ENCODE measurements at places on chromosomes 16 and 17.

DNA sequence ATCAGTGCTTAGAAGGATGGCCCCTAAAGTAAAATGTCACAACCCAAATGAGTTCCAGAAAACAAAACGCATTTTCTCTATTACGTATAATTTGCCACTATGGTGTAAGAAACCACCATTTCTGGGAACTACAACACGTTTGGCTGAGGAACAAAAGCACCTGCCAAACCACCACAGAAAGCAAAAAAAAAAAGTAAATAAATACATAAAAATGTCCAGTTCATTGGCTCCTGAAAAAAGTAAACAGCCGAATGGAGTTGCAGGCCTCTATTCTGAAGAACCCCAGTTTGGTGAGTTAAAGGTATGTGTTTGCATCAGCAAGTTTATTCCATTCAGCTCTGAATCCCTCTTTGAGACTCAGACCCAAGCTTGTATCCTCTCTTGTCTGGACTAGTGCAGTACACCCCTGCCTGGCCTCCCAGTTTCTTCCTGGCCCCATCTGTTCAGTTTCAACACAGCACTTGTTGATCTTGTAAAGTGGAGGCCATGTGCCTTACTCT is 36.9 kb downstream of the ERN1 start:
- no peak for DNase-seq

GRCh38 chr16:49021136-49021535 is 260.5 kb downstream of the CBLN1 start:
- no peak for DNase-seq

GRCh38 chr16:12494661-12495060 is 309.0 kb downstream of the CPPED1 start:
- DNase-seq: no peak

- no peak for DNase-seq
Observed at GRCh38 chr17:38725066-38725465, 5.1 kb upstream of the CISD3 start.

- DNase-seq: peak; percentile 73
Observed at GRCh38 chr17:76997981-76998531, 129.9 kb downstream of the MGAT5B start.

DNA sequence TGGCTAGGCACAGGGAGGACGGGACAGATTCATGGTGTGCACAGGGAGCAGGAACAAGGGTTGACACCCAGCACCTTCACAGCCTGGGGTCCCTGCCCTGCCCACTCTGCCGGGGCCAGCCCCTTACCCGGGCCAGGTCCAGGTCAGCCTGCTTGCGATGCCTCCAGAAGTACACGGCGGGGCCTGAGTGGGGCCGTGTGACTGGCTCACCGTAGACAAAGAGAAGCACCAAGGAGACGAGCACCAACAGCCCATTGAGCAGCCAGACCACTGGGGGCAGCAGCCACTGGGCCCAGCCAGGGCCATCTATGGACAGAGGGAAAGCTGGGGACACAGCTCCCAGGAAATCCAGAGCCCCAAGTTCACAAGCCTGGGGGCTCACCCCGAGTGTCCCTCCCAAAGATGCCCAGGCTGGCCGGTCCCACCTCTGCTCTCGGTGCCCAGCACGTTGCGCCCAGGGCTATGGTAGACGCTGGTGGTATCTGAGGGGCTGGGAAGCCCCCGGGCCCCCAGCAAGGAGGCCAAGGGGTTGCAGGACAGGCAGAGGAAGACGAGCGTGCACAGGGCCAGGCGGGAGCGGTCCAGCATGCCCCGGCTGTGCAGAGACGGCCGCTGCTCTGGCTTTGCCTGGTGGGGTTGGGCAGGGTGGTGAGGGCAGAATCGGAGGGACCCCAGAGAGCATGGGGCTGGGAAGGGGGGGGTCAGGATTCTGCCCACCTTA is 19.8 kb downstream of the SREBF1 start:
- DNase-seq: no peak

GRCh38 chr16:61957075-61957855 is 79.0 kb downstream of the CDH8 start:
- DNase-seq: no peak

GRCh38 chr17:79036596-79036995 is 12.6 kb downstream of the C1QTNF1 start:
- no peak for DNase-seq

DNA sequence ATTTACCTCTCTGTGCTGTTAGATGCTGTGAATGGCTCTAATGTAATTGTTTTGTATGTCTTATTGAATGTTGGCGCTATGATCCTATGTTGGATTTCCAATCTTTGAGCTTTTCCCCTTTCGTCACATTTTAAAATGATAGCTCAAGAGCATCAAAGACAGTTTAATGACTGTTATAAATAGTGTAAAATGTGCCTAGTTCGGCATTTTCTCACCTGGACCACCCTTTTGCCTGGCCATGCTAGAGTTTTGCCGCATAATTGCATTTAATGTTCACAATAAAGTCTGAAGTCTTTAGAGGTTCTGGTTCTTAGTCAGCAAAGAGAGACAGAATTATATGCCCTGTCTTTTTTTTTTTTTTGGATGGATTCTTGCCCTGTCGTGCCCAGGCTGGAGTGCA is 155.2 kb downstream of the SNX29 start:
- DNase-seq: no peak

DNA sequence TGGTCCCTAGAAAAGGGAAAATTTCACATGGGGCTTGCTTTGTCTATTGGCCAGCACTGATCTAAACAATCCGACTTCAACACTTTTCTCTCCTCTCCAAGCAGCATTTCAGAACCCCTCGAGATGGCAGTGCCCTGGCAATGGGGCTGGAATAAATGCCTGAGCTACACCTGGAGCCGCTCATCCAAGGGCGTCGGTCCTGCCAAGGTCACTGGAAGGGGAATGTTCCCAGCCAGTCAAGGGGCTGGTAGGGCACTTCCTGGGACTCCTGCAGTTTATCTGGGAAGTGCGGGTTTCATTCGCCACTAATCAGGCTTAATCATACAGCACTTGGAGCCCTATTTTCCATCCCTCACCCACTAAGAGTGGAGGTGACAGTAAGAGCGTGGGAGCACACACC is 17.1 kb downstream of the MEAK7 start:
- DNase-seq: no peak

DNA sequence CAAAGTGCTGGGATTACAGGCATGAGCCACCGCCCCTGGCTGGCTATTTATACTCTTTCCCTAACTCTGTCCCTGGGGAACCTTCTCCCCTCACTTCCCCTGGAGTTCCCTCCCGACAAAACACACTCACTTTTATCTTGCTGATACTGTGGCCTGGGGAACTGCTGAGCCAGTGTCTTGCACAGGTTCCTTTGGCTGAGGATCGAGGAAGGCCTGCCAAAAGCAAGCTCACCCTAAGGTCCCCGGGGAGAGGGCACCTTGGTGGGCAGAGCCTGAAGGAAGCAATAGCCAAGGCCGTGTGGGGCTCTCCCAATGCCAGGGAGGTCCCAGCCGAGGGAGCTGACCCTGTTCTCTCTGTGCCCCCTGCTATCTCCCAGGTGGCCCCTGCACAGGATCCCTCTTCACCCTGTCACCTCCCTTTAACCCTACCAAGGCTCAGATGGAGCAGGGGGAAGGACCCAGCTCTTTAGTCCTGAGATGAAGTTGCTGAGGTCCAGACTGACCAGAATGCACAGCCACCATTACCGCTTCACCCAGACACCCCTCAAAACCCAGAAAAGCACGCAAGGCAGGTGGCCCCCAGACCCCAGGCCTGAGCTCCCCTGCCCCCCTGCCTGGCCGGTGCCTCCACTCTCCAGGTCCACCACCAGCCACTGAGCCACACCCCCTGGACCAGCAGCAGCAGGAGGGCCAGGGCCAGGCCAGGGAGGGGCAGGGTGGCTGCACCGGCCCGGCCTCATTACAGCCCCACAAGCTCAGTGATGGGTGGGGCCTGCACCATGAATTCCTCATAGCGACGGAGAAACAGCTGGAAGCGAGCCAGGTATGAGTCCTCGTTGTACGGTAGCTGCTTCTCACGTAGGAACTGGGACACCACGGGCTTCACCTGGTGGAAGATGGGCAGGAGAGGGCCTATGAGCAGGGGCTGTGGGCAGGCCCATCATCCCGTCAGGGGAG is 5.1 kb upstream of the FDXR start:
- no peak for DNase-seq

DNA sequence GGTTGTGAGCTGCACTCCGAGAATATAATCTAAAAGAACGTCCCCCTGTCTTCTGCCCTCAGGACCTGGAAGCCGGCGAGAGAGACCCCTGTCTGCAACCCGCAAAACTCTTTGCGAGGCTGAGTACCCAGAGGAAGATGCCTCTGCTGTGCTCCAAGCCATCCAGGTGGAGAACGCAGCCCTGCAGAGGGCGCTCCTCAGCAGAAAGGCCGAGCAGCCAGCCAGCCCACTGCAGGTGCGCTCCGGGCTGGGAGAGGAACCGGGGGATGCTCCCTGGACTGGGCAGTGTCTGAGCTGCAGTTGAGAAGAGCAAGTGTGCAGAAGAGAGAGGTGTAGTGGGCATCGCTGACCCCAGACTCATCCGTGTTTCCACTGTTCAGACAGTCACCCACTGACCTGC is 148.3 kb downstream of the KATNIP start:
- no peak for DNase-seq

DNA sequence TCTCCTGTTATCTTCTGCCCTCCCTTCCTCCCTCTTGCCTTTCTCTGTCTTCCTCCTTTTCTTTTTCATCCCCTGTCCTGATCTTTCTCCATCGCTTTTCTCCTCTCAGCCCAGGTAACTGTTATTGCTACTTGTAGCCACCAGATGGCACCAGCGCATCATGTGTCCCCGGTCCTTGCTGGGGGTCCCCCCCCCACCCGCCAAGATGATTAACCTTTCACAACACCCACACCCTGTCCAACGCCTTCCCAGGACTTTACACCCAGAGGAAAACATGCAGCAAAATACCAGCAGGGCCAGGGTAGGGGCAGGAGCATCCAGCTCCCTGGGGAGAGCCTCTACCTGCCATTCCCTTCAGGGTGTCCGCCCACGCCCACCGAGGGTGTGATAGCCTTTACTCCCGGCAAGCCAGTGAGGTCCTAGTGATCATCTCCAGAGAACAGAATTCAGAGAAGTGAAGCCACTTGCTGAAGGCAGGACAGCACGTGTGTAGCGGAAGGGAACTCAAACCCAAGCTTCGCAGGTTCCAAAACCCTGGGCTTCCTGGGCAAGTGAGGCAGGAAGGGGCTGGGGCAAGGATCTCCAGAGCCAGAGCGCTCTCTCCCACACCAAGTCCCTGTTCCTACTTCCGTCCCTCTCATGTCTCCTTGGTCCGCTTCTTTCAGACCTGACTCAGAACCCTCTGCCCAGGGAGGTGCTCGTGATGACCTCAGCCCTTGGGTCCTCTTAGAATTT is 13.4 kb upstream of the TAC4 start:
- DNase-seq: peak; percentile 75

DNA sequence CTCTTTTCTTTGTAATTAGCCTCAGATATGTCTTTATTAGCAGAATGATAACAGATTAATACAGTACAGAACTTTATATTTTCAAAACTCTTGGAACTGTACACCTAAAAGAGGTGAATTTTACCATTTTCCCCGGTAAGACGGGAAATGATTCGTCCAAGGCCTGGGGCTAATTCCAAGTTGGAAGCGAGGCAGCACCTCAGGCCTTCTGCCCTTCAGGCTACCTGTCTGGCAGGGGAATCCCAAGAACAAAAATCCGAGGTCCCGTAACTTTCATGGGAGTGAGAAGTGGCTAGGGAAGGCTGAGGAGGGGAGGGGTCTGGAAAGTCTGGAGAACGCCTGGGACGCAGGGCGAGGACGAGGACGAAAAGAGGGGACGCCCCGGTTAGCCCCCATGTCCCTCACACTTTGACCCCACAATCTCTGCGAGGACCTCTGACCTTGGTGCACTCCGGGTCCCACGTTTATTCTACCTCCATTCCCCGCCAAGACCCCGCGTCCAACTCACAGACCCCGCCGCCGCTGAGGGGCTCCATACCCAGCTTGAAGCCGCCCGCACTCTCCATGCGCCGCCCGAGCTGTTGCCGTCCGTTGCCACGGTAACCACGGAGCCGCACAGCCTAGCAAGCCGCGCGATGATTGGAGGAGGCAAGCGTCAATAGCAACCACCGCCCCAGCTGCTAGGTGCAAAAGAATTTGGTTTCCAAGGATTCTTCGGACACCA is at the start of gene HYDIN:
Gene HYDIN, minus strand, starts transcription at position 601 of the 724 bp plus-strand sequence. CDS start 43,827 bp downstream, outside the sequence.
- no peak for DNase-seq

- no peak for DNase-seq
Observed at GRCh38 chr16:1945559-1946391, 2.8 kb upstream of the MSRB1 start.

DNA sequence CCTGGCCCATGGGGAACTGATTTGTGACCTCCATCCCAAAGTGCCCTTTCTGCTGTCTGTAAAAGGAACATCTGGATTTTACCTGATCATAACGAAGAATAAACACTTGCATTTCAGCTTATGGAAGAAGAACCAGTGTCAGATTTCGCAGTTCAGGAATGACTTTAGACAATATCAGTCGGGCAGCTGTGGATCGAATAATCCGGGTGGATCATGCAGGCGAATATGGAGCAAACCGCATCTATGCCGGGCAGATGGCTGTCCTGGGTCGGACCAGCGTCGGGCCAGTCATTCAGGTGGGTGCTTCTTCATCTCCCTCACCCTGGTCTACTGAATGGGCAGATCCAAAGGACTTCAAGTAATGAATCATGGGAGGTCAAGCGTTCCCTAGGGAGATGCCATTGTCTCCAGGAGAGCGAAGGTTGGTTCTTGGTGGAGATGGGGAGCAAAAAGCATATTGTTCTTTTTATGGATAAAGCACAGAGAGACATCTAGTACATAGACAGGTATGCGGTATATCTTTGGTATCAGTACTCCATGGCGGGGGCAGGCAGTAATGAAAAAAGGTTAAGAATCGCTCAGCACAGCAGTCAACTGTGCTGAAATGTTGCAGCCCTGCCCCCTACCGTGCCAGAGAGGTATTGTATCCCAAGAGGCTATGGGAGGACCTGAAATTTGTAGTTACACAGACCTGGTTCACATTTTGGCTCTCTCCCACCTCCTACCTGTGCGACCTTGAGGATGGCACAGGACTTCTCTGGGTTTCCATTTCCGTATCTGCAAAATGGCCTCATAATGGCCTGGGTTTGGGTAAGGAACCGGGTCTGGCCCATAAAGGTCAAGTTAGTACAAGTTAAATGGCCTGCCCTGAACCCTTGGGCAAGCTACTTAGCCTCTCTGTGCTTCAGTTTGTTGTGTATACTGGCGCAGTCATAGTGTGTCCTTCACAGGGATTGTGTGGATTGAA is 4.7 kb downstream of the COQ7 start:
- DNase-seq: peak; percentile 40

DNA sequence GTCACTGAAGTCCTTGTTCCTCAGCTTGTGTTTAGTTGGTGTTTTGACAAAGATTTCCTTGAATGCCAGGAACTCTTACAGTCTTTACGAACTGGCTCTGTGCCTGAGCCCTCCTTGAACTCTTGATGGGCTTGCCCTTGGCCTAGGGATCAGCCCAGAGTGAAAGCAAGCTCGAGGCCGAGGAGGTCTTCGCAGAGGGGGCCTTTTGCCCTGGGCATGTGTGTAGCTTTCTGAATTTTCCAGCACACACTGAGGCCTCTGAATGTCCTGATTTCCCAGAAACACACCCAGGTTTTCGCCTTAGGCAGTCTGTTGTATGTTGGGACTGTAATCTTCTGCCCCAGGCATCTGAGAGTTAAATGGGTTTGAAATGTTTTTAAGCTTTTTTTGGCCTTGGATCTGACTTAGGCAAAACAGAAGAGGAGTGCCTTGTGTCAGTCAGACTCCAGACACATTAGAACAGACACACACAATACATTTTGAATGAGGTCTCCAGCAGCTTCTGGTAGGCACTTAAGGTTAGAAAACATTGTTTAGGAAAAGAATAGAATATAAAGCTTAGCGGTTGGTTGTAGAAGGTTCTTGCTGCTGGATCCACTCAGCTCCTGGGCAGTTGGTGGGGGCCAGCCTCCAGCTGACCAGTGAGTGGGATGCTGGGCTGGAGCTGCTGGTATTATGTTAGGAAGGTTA is 17.1 kb downstream of the FOXK2 start:
- DNase-seq: no peak
